ENCODE measurements at places on chromosomes 16 and 17. TPM values are rescaled to one million over a fixed set of nuclear protein-coding genes. Genes with fewer than 3 reads are reported as not detected.

The NTN1 gene
- total RNA-seq, result not detected

The CHST5 gene
- total RNA-seq, result not detected

The TBX21 gene
- total RNA-seq, result 27.4 TPM

The SDR42E1 gene
- total RNA-seq, result 12.4 TPM

The VASN gene
- total RNA-seq, result not detected

The EDC4 gene
- total RNA-seq, result 111 TPM

The SLC16A13 gene
- 15.0 TPM for total RNA-seq

The TSNAXIP1 gene
- total RNA-seq, result 0.47 TPM

The DHX40 gene
- total RNA-seq, result 17.7 TPM

The FBXW10 gene
- total RNA-seq, result not detected

The TBC1D3B gene
- total RNA-seq, result 6.7 TPM

The HLF gene
- total RNA-seq, result 0.13 TPM

The KRT40 gene
- total RNA-seq, result not detected

The RRN3 gene
- total RNA-seq, result 26.7 TPM

The ZNF624 gene
- total RNA-seq, result 4.5 TPM

The SPEM3 gene
- not detected for total RNA-seq

The ZNF423 gene
- total RNA-seq, result not detected

The BCO1 gene
- total RNA-seq, result not detected

The CCDC40 gene
- not detected for total RNA-seq

The TMEM92 gene
- total RNA-seq, result not detected

The MT1G gene
- total RNA-seq, result 36.2 TPM

The CCT6B gene
- total RNA-seq, result 0.83 TPM

The TEX14 gene
- 0.10 TPM for total RNA-seq

The RPRML gene
- total RNA-seq, result not detected

The MYH13 gene
- not detected for total RNA-seq

The HIC1 gene
- 66.8 TPM for total RNA-seq

The LPO gene
- total RNA-seq, result not detected

The FBXL19 gene
- 23.1 TPM for total RNA-seq

The COG1 gene
- total RNA-seq, result 30.5 TPM

The MPP2 gene
- total RNA-seq, result 1.8 TPM

The TNFRSF17 gene
- total RNA-seq, result not detected

The HSD17B1 gene
- 0.53 TPM for total RNA-seq

The EEF2KMT gene
- 11.5 TPM for total RNA-seq

The MSLN gene
- not detected for total RNA-seq

The TNP2 gene
- total RNA-seq, result not detected

The KCNJ16 gene
- total RNA-seq, result not detected

The MEFV gene
- total RNA-seq, result 0.13 TPM

The GSE1 gene
- 51.4 TPM for total RNA-seq

The GPR179 gene
- total RNA-seq, result not detected

The PLEKHH3 gene
- total RNA-seq, result 0.79 TPM

The KRT31 gene
- total RNA-seq, result not detected

The HSPB9 gene
- 0.29 TPM for total RNA-seq

The PRR35 gene
- not detected for total RNA-seq

The SLC9A5 gene
- 4.1 TPM for total RNA-seq

The PPM1E gene
- total RNA-seq, result not detected

The SLC43A2 gene
- 0.68 TPM for total RNA-seq

The NACA2 gene
- not detected for total RNA-seq

The SSTR5 gene
- total RNA-seq, result not detected

The MYCBPAP gene
- total RNA-seq, result 9.3 TPM

The CHST4 gene
- total RNA-seq, result not detected

The SLC2A4 gene
- total RNA-seq, result not detected

The PDILT gene
- not detected for total RNA-seq

The CDK5R1 gene
- total RNA-seq, result 6.5 TPM

The KIF19 gene
- total RNA-seq, result 0.37 TPM

The TBC1D3K gene
- total RNA-seq, result not detected

The TXNL4B gene
- total RNA-seq, result 14.9 TPM

The ABCC1 gene
- 46.0 TPM for total RNA-seq

The CTNS gene
- total RNA-seq, result 7.7 TPM

The WBP2 gene
- 64.3 TPM for total RNA-seq
